ENCODE measurements at places on chromosomes 4 and X. TPM values are rescaled to one million over a fixed set of nuclear protein-coding genes. Genes with fewer than 3 reads are reported as not detected.

The ACE2 gene
- polyA plus RNA-seq, result not detected

- DNase-seq, result no peak
Measured at GRCh38 chr4:181962321-181962720, 280.9 kb upstream of the TENM3 start.

The CT45A3 gene
- polyA plus RNA-seq, result not detected

The TEX13C gene
- polyA plus RNA-seq, result not detected

- DNase-seq, result peak; percentile 7
Measured at GRCh38 chr4:109803924-109804571, 2.2 kb upstream of the CFI start.

DNA sequence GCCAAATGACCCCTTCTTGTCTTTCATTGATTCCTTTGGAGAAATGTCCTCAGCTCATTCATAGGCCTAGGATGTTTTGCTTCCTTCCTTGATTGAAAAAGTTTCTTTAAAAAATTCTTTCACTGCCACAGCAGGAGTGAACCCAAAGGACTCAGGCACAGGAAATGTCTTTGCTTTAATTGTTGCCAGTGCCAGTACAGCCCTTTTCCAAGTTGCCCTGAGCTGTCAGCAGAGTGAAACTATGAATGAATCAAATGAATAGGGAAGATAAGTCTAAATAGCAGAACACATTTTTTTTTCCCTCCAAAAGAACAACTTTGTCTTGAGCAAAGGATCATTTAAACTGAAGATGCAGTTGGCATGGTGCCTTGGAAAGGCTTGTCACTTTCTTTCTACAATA lies 63.8 kb upstream of the SLC4A4 start:
- DNase-seq, result no peak

The FRAS1 gene
- 0.04 TPM for polyA plus RNA-seq

DNA sequence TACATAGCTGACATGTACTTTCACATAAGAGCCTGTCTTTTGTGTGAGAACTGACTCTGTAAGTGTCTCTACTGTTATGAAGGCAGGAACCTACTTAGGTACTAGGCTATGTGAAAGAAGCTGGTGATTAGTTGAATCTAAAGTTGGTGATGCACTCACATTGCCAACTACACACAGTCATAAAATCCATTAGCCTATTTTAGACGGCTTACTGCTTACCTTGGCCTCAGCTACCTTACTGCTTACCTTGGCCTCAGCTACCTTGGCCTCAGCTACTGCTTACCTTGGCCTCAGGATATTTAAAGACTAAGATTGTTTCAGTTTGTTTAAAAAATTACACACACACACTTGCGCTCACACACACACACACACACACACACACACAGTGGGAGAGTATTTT lies 549.7 kb downstream of the IL1RAPL1 start:
- DNase-seq, result no peak

GRCh38 chr4:168836490-168836889 lies 173.6 kb downstream of the CBR4 start:
- DNase-seq, result no peak

DNA sequence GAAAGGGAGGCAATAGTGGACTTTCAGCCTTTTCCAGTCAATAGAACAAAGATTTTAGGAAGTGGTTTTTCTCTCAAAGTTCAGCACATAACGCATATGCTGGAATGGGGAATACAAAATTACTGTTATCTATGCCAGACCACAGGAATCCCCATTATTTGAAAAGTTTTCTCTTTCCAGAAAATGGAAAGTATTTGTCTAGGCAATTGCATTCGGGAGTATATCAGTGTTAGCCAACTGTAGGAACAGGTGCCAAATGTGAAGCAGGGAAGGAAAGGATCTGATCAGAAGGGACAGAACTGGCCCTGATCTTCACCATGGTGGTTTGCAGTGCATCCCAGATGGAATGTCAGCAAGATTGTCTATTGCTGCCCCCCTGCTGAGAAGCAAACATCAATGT lies 213.6 kb downstream of the CPE start:
- DNase-seq, result no peak

- DNase-seq, result no peak
Measured at GRCh38 chr4:57632564-57632963, 522.4 kb upstream of the IGFBP7 start.

The FOXP3 gene
- polyA plus RNA-seq, result 0.09 TPM

DNA sequence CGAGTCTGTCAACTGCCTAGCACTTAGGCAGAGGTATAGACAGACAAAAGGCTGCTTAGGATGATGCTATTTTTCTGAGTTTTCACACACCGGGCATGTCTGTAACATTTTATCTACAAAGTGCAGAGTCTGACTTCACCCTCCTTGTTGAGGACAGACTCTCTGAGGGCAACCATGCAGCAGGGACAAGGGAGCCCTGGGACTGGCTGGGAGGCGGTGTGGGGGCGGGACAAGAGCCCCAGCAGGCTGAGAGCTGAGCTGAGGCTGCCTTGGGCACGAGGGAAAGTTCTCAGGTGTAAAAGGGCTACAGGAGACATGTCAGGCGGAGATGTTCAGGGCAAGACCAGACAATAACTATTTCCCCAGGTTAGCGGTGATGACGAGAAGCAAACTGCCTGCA lies 81.6 kb downstream of the GATB start:
- no peak for DNase-seq

- no peak for DNase-seq
Measured at GRCh38 chr4:154009788-154010187, 220.9 kb upstream of the SFRP2 start.

The EPGN gene
- polyA plus RNA-seq, result not detected

DNA sequence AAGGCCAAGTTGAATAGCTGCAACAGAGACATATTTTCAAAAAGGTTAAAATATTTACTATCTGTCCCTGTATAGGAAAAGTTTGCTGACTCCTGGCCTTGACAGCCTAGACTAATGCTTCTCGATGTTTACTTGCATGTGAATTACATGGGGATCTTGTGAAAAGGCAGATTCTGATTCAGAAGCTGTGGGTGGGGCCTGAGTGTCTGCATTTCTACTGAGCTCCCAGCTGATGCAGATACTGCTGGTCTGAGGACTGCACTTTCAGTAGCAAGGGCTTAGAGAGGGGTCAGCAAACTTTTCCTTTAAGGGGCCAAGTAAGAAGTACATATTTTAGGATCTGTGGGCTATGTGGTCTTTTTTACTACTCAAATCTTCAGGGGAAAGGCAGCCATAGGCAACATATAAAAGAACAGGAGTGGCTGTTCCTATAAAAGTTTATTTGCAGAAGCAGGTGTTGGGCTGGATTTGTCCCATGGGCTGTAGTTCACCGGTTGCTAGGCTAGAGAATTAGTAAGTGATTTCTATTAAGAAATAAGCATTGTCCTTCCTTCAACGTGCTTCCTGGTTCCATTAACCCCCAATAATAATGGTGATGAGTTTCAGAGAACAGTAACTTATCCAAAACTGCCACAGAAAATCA lies 97.2 kb upstream of the PDE5A start:
- DNase-seq, result no peak

The NAP1L2 gene
- polyA plus RNA-seq, result 1.5 TPM

Data from GM12878 (cell line).